Natural killer cell treated with Interleukin-12 subunit alpha and Interleukin-12 subunit beta and Interleukin-15 and Interleukin-18, amount 100 ng/mL, for 72 hours (primary cell): ENCODE measurements at places on chromosomes 13 and 19. TPM values are rescaled to one million over a fixed set of nuclear protein-coding genes. Genes with fewer than 3 reads are reported as not detected.

GRCh38 chr19:49690656-49691242 is at the start of gene CPT1C:
Gene CPT1C, plus strand, starts transcription at chr19:49691116. Its CDS starts 1,137 bp downstream, at chr19:49692253.
- no peak for DNase-seq

- peak; percentile 58 for DNase-seq
Observed at GRCh38 chr19:38193445-38193844, 30.6 kb downstream of the DPF1 start.

DNA sequence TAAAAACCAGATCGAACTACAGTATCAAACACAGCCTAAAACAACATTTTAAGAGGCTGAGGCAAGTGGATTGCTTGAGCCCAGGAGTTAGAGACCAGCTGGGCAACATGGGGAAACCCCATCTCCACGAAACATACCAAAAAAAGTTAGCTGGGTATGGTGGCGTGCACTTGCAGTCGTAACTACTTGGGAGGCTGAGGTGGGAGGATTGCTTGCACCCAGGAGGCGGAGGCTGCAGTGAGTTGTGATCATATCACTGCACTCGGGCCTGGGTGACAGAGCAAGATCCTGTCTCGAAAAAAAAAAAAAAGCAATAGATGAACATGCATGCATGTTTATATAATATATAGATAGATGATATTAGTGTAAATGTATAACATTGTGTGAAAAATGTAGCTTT is 5.2 kb upstream of the MRPS31 start:
- no peak for DNase-seq

DNA sequence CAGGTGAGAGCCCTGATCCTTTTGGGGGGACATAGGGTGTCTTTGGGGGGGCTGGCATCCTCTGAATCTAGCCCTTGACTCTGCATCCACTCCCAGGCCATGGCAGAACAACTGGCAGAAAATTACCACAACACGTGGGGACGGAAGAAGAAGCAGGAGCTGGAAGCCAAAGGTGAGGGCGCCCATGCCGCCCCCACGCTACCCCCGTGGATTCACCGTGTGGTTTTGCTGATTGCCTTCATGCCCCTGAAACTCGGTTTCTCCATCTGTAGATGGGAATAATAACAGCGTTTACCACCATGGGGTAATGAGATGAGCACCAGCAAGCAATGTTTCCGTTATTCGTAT is 72.9 kb downstream of the RYR1 start:
- DNase-seq = no peak

- peak; percentile 61 for DNase-seq
Observed at GRCh38 chr19:408902-409515, at the start of gene C2CD4C. Gene C2CD4C, minus strand, starts transcription at chr19:409147. Its CDS starts 786 bp downstream, at chr19:408361.

DNA sequence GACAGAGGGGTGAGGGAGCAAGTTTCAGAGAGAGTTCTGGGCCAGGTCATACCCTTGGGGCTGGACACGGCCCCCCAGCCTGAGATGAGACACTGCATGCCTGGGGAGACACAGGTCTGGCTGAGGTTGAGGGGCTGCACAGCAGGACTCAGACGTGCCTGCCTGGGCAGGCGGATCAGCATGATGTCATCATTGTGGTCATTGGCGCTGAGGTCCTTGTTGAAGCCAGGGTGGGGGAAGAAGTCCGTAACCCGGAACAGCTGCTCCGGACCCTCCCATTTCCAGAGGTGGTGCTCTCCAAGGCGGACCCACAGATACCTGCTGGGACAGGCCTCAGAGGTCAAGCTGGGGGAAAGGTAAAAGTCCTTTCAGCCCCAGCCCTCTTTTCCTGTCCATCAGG is 5.0 kb upstream of the KLK8 start:
- DNase-seq = no peak

DNA sequence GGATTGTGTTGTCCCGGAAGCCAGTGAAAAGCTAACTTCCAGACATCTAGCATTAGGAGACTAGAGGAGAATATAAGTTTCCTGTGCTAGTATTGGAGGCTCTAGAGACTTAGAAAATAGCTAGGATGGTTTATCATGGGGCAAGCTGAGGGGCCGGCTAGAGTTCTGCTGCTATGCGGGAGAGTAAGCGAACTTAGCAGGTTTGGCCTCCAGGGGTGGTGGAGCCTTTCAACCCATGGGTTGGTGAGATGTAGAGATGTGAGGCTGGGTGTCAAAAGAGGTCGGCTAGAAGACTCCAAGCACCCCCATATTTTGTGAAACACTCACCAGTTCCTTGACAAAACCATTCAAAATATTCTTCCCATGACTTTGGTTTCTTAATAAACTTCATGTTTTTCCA is 4.4 kb downstream of the SULT2A1 start:
- no peak for DNase-seq

GRCh38 chr19:18417250-18418028 is 1.8 kb upstream of the SSBP4 start:
- DNase-seq = peak; percentile 82

GRCh38 chr19:2235381-2236063 is 607 bp downstream of the PLEKHJ1 start:
- no peak for DNase-seq

DNA sequence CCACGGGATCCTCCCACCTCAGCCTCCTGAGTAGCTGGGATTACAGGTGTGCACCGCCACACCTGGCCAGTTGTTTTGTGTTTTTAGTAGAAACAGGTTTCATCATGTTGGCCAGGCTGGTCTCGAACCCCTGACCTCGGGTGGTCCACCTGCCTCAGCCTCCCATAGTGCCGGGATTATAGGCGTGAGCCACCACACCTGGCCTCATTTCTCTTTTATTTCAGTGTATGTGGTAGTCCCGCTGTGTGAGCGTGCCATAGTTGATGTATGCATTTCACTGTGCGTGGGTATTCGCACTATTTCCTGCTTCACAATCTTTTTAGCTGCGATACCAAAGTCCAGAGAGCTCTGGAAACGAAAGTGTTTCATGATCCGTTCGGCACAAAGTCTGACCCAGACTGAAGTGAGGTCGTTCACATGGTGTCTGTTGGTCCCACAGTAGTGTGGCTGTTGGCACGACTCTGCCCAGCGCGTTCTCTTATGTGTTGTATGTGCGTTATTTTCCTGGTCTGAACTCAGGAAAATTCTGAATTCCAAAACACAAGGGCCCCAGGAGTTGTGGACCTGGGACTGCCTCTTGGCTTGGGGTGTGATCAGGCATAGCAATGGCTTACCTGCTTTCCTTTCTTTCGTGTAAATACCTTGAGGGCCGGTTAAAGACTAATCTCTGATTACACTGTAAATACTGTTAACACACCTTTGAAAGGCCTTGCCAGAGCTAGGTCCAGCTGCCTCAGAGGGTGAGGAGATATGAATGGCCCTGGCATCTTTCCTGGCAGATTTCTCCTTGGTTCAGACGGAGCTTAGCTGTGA is 8.6 kb downstream of the EPN1 start:
- no peak for DNase-seq

- no peak for DNase-seq
Observed at GRCh38 chr13:48536621-48537250, 3.9 kb upstream of the RCBTB2 start.

- no peak for DNase-seq
Observed at GRCh38 chr13:64935441-64935840, 2294.7 kb downstream of the PCDH9 start.

- no peak for DNase-seq
Observed at GRCh38 chr13:80131204-80131603, 209.7 kb downstream of the SPRY2 start.

DNA sequence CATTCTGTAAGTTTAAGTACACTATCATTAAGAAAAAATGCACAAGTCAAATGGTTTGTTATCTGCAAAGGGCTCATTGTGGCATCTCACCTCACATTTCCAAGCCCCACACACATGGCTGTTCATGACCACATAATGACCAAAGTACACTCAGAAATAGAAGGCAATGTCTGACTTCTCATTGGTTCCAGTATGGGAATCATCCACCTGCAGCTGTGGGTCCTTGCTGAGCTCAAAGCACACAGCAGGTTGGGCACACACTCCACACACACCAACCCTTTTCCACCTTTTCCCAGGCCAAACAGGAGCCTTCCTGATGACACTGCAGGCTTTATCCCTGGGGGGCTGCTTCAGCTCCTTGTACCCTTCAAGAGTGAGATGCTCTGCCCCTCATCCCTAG is 11.8 kb downstream of the CLC start:
- DNase-seq = no peak

DNA sequence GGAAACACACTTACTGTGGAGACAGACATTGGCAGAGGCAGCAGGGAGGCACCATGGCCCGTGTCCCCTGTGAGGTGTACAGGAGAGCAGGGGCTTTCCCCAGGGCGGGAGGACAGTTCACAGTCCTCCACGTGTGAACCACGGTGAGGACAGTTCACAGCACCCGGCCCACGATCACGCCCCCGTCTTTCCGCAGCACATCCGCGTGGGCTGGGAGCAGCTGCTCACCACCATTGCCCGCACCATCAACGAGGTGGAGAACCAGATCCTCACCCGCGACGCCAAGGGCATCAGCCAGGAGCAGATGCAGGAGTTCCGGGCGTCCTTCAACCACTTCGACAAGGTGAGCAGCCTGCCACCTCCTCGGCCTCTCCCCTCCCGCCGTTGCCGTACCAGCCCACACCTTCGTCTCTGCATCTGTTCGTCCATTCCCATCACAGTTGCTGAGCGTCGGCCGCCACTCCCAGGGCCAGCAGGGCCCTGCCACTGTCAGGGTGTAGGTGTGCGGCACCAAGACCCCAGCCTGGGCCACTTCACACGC is 17.4 kb downstream of the CAPN12 start:
- DNase-seq = peak; percentile 89

DNA sequence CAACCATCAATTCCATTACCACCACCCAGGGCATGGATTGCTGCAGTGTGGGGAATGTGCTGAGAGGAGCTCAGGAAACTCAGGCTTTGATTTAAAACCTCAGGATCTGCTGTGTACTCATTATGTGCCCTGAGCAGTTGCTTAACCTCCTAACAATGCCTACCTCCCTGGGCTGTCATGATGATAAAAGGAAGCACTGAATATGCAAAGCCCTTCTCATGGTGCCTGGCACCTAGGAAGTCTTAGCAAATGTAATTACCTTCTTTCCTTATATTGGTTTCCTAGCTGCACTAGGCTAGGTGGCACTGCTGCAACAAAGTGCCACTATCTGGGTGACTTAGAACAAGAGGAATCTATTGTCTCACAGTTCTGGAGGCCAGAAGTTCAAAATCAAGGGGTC is 62.2 kb downstream of the KCTD12 start:
- no peak for DNase-seq

- DNase-seq = no peak
Observed at GRCh38 chr13:44449999-44450821, 76.6 kb downstream of the SERP2 start.

- DNase-seq = no peak
Observed at GRCh38 chr13:104414181-104414580, 1348.0 kb upstream of the SLC10A2 start.

ZNF610 gene
- total RNA-seq = 0.36 TPM

KLK15 gene
- total RNA-seq = not detected

ABCC4 gene
- 20.6 TPM for total RNA-seq

FLT3 gene
- not detected for total RNA-seq
